ENCODE measurements at places on chromosomes 13 and 19.

DNA sequence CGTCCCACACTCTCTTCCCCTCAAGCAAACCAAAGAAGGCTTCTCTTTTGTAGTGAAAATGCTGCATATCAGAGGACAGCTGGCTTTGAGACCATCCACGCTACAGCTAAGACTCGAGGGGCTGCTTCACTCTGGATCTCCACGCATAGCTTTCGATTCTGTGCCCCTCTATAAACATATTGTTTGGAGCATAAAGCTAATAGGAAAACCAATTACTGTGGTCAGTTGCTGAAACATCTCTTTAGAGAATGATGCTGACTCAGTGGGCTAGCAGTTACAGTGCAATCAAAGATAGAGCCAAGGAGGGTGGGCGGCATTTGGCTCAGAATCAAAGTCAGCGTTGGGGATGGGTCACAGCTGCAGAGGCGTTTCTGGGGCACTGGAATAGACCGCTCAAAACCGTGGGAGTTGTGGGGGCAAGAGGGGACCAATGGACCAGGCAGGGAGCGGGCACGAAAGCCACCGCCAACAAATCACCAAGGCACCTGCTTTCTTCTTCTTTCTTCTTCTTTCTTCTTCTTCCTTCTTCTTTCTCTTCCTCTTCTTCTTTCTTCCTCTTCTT, 76.7 kb downstream of the RASL11A start:
- no peak for DNase-seq

GRCh38 chr13:106377341-106377740, 158.1 kb downstream of the EFNB2 start:
- DNase-seq: no peak

- DNase-seq: peak; percentile 18
Measured at GRCh38 chr13:39603424-39603947, 493 bp upstream of the LHFPL6 start.

GRCh38 chr19:8445488-8446001, 770 bp downstream of the HNRNPM start:
- DNase-seq: peak; percentile 14

- peak; percentile 48 for DNase-seq
Measured at GRCh38 chr19:4066682-4067395, at the start of gene ZBTB7A. Gene ZBTB7A, minus strand, starts transcription at chr19:4066899. Its CDS starts 11,667 bp downstream, at chr19:4055232.

GRCh38 chr19:7549429-7550148, 14.1 kb downstream of the PNPLA6 start:
- no peak for DNase-seq

GRCh38 chr19:854549-854948, 2.4 kb downstream of the ELANE start:
- no peak for DNase-seq

DNA sequence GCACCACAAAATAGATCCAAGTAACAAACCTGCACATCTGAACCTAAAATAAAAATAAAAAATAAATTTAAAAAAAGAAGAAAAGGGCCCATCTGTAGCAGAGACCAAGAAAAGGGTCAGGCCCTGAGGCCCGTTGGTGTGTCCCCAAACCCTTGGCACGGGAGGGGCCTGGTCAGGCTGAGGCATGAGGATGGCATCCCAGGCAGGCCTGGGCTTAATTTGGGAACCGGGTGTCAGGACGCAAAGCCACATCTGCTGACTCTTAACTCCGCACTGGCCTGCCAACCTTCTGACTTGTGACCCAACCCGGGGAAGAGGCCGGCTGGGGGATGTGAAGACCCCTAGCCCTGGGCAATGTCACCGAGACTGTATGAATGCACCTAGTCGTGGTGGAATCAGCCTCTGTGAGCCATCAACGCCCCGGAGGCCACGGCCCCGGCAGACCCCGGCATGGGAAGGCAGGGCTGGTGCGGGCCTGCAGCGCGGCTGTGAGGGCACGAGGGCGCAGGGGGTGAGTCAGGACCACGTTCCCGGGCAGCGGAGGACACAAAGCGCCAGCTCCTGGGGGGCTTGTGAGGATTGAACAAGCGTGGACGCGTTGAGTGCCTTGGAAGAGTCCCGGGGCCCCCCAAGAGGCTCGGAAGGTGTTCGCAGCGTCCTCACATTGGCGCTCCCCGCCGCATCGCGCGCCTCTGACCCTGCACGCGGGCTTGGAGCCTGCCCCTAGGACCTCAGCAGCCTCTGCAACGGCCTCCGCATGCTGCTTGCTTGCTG, 38.2 kb downstream of the ATP12A start:
- DNase-seq: no peak

DNA sequence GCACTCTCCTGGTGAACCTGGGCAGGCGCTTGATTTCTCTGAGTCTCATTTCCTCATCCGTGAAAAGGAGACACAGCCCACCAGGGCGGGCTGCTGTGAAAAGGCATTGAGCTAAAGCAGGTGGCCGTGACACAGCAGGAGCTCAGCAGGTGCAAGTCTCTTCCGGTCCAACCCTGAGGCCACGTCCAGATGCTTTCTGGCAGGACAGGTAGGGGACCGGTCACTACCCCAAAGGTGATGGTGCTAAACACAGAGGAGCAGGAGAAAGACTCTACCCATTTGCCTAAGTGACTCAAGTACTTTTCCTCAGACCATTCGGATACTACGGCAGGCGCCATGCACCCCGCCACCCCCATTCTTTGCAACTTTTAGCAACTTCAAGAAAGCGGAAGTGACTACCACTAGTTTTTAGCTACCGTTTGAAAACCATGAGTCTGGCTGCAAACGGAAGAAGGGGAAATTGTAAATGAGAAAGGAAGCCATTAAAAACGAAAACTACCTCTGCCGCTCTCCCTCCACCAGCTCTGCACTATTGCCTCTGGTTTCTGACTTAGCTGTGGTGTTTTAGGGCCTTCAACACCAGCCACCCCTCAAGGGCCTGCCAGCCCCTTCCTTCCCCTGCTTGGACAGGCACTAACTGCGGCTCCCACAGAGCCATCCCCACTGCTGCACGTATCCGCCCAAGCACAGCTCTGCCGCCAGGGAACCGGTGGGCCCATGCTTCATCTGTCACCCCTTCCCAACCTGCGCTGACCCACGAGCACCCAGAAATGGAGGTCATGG, 4.8 kb downstream of the PPP6R1 start:
- DNase-seq: no peak

GRCh38 chr13:114033541-114034315, 59.9 kb upstream of the C13orf46 start:
- DNase-seq: no peak

- DNase-seq: no peak
Measured at GRCh38 chr19:40542202-40542859, 34.3 kb upstream of the SHKBP1 start.

GRCh38 chr13:43156916-43157315, 133.5 kb downstream of the DNAJC15 start:
- no peak for DNase-seq

- DNase-seq: no peak
Measured at GRCh38 chr13:101755228-101755887, 302.9 kb downstream of the ITGBL1 start.

- DNase-seq: peak; percentile 15
Measured at GRCh38 chr13:45781553-45782326, 69.8 kb downstream of the SIAH3 start.

Data from HT1080 (cell line).